ENCODE measurements at places on chromosomes 11 and 22.

DNA sequence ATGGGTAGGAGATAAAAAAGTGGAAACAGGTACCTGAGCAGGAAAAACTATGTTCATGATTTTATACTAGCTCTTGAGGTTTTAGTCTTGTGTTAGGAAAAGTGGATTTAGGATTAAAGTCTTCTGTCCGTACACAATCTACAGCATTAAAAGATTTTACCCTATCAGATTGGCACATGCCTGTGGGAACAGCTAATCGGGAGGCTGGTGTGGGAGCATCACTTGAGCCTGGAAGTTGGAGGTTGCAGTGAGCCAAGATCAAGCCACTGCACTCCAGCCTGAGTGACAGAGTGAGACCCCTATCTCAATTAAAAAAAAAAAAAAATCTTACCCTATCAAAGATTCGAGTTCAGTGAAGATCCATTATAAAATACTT is 12.2 kb upstream of the CRKL start:
- DNase-seq = no peak

GRCh38 chr11:80987171-80987570 is 1546.3 kb upstream of the TENM4 start:
- no peak for DNase-seq

DNA sequence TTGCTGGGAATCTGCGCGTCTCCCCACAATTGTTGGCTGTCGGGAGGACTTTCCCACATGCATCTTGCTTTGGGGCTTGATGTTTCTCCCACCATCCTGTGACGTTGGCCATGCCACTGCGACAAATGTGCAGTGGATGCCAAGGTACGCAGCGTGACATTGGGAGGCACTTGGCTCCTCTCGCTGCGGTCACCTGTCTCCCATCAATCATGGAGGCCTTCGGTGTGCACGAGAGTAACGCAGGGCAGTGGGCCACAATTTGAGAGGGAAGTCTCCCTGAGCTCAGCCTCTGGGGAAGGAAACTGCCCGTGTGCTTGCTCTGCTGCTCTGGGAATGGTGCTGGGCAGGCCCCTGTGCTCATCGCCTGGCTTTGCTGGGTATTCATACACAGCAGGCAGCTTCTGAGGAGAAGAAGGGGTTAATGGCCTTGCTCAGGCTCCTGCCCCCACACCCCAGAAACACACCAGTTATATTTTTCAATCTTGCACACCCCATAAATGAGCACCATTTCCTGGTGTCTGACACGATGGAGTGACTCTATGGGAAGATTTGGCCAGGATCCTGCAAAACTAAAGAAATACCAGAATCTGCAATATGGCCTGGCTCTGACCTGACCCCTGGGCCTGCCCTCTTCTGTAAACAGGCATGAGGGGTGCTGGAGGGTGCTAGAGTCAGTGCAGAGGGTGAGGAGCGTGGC is 153.5 kb downstream of the ADAMTS15 start:
- DNase-seq = no peak

DNA sequence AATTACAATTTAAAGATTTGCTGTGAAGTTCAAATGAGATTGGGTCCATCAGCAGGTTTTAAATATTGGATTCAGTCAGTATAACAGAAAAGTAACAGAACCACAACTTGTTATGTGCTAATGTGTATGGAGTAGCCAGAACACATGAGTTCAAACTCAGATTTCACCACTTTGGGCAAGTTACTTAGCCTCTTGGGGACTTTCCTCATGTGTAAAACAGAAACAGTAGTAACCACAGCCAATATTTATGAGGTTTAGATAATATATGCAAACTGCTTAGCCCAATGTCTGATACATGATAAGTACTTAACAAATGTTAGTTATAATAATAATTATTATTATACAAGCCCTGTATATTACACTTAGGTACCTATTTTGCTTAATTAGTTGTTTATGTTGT is 21.8 kb upstream of the SLC5A12 start:
- DNase-seq = no peak

DNA sequence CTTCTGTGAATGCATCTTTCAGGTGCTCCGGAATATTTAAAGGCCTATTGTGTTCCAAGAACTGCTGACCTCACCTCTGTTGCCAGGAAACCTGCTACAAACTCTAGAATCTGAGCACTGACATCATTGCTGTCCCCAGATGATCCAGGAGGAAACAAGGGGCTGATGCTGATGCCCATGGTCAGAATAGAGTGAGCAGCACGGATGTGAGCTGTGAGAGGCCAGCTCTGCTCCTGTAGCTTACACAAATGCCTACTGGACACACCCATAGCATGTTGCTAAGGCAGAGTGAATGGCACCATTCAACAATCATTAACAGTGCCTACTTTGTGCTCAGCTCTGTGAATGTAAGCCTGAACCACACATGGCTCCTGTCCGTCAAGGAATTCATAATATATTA is 276.7 kb upstream of the API5 start:
- no peak for DNase-seq

GRCh38 chr11:132605825-132606570 is 926.3 kb downstream of the OPCML start:
- no peak for DNase-seq

DNA sequence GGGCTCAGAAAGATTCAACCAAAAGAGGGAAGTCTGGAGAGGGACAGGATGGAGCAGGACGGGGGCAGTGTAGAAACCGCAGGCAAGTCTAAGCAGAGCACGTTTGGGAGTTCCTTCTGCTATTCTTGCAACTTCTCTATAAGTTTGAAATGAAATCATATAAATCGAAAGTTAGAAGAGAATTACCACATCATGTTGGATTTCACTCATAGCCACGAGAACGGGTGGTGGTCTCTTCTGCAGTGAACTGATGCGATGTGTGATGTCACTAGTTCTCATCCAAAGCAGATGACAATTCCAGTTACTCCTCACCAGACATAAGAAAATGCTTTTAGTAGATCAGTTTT is 36.0 kb downstream of the KCNQ1 start:
- DNase-seq = no peak

DNA sequence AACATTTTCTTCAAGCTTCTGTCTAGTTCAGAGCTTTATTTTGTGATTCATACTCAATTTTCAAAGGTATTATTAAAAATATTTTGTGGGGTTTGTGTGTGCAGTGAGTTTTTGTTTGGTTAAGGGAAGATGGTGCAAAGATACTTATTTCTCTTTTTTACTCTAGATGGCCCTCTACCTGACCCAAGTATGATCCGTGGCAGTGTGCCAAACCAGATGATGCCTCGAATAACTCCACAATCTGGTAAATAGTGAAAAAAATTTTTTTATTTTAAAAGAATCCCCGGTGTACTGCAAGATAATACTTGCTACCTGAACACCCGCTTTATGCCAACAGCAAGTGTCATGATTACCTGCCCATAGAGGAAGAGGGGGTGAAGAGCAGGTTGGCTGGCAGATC is 54.2 kb downstream of the EP300 start:
- no peak for DNase-seq

DNA sequence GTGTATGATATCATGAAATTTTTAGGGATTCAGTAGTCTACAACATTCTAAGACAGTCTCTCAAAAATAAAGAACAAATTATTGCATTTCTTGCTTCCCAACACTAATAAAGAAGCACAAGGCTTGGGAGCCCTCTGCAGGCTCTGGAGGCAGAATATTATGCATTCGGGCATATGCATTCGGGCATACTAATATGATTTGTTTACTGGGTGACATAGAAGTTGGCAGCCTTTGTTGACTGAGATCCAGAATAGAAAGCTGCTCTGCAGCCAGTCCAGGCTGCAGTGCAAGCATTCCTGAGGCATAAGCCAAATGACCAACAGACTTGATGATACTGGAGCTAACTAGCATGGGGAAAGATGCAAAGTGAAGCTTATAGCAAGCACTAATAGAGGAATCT is 945.5 kb downstream of the OPCML start:
- no peak for DNase-seq

DNA sequence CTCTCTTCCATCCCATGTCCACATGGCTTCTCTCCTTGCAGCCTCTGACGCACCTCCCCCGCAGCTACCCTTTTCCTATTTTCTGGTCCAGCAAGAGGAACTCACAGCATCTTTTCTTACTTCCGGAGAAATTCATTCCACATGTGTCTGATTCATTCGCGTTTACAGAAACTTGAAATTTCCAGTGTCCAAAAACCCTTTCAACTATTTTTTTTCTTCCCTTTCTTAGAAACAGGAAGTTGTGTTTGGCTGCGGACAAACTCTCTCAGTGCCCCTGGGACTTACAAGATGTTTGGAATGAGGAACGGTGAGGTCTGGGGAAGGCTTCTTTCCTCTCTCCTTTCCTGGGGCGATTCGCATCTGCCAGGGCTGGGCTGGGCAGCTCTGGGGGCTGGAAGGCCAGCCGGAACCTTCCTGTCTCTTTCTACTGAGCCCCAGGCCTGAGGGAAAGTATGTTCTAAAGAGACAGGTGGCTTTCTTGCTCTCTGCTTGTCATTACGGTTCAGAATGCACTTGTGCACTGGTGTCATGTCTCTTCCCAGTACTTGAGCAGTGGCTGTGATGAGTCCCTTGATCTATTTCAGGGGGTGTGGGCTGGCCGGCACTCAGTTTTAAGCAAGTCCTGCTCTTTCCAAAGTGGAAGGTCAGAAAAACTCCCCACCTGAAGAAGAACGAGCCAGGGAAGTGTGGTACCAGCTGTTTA is 27.5 kb downstream of the ADAMTS8 start:
- no peak for DNase-seq

DNA sequence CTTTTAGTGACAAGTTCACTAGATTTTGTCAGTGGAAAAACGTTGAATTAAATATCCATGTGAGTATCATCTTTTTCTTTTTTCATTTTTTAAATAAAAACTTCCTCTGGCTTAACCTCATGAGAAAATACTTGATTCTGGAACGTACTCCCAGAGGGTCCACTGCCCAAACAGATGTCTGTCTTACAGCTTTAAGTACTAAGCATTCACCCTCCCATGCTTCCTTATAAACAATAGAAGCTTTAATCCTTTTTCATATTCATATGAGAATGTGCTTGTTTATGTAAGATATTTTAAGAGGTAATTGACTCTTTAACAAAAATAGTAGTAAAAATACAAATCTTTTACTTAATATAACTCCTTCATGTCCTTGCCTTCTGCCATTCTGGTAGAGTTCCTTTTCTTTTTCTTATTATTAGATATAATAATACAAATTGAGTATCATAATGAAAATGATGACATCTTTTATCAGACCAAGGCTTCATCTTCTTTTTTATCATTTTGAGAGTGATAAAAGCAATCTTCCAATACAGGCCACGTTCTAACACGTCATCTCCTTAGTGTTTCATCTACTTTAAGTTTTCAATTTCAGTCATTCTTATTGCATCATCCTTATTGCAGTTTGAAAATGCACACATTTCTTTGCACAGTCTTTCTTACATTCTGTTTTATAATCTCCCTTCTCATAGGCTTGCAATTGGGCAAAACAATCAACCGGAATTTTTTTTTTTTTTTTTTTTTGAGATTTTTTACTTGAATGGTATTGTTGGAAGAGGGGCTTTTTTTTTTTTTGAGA is 69.5 kb upstream of the MYO18B start:
- no peak for DNase-seq

DNA sequence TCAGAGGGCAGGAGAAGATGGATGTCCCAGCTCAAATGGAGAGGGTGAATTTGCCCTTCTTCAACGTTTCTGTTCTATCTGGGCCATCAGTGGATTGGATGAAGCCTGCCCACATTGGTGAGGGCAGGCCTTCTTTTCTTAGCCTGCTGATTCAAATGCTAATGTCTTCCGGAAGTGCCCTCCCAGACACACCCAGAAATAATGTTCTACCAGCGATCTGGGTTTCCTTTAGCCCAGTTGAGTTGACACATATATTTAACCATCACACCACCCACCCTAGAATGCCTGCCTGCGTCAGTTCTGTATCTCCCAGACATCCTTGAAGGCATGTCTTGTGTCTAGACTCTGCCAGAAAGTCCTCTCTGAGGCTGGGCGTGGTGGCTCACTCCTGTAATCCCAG is 34.7 kb downstream of the CACNG2 start:
- DNase-seq = no peak

- DNase-seq = no peak
Observed at GRCh38 chr11:134363592-134363991, 31.8 kb downstream of the GLB1L2 start.

DNA sequence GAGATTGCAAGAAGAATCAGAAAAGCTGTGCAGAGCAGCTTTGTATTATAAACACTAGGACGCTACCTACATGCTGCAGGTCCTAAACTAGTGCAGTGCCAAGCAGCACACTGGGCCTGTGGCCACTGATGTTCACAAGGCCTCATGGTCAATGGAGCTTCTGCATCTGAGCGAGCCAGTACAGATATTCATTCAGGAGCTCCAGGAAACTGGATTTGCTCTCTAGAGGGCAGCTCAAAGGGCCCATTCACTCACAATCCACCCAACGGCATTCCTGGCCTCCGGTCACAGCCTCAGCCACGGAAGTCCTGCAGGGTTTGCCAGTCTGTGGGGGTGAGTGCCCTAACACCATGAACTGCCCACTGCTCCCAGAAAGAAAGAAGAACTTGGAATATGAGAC is 5.8 kb upstream of the TBC1D10A start:
- DNase-seq = no peak

- DNase-seq = no peak
Observed at GRCh38 chr11:128493570-128493965, 93.8 kb downstream of the ETS1 start.

DNA sequence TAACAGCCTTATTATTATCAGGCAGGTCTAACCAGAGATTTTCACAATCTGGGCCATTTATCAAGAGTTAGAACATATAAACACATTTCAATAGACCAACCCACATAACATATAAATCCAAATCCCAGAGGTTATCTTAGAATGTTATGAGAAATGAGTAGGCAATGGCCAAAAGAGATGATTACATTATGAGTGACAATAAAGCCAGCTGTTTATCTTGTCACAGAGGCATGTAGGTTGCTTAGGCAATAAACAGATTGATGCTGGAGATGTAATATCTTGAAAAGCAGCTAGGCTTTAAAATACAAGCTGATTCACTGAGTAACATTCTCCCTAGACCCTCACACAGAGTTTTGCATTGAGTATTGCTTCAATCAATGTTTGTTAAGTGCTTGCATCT is 148.5 kb upstream of the SESN3 start:
- DNase-seq = no peak

DNA sequence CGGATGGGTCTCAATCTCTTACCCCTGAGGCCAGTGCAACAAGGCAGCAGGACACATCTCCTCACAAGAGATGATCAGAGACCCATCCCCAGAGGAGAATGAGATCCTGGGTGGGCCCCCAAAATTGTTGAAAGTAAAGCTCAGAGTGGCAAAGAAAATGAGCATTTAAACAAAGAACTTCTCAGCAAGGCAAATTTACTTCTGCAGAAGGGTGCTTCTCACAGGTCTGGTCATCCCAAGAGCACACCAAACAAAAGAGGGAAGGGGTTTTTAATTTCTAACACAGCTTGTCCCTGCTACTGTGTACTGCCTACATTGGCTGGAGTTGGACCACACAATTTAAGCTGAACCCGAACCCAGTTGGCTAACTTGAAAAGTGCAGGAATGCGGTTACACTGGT is 1628.6 kb upstream of the RAG2 start:
- no peak for DNase-seq

DNA sequence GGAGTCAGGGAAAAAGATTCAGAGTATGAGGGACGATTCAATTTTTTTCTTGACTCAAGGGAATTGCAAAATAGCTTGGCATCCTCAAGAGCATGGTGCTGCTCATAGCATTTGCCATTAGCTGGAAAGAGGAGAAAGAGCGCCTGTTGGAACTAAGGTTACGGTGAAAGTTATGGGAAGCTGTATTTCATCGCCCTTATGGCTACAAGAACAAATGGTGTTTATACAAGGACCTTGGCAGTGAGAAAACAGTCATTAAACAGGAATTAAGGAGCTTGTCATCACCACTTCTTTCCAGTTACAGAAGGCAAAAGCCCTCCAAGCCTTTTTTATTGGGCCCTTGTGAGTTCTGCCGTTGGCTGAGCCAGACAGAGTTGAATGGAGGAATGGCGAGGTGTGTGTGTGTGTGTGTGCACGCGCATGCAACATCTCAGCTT is 74.2 kb downstream of the ALX4 start:
- no peak for DNase-seq

Data from activated T-cell treated with anti-CD3 and anti-CD28 coated beads, Interleukin-2, amount 50 U/mL, for 1 hour (primary cell).